Caki2 (cell line): ENCODE measurements at places on chromosomes 6 and 20.

GRCh38 chr6:5274231-5274630, 12.9 kb downstream of the FARS2 start:
- no peak for DNase-seq

DNA sequence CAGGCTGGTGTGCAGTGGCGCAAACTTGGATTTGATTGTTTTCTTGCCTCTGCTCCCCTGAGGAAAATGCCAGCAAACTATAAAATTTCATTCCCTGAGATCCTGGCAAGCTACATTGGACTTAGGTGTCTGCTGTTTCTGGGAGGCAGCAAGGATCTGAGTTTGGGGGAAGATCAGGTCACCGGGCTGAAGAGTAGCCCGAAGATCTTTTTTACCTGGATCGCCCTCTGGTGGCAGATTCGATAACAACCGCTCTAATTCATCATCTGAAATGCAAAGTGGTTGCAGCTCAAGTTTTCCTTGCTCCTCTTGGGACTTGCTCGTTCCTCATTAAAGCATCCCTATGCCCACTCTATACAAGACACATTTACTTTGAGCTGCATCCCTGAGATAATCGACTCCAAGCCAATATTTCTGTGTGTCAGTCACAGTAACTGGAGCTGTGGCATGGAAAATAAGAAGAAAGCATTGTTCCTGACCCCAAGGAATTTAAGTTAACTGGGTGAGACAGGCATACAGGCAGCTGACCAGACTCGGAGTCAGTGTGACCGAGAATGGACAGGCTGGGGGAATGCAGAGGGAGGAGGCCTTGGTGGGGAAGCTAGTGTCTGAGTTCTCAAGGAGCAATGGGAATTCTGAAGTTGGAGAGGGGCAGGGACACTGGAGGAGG, 131.8 kb upstream of the PROKR2 start:
- peak; percentile 21 for DNase-seq

- DNase-seq: no peak
Observed at GRCh38 chr6:140026546-140026945, 652.1 kb upstream of the CITED2 start.

DNA sequence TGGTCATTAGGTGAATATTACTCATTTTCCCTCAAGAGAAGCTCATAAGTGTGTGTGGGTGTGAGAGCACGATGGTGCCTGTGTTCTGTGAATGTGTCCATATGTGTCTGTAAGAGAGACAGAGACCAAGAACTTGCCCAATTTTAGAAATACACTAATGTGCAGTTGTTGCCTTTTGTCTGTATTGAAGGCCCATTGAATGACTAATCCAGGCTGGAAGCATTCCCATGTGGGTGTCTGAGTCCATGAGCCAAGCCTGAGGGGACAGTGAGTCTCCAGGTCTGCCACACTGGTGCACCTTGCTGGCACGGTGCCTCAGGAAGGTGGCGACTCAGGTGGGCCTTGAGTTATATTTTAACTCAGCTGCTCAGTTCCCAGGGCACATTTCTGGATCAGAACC, 25.5 kb upstream of the ASXL1 start:
- peak; percentile 18 for DNase-seq

GRCh38 chr6:130810307-130811030, 16.7 kb upstream of the SMLR1 start:
- no peak for DNase-seq

GRCh38 chr6:52925042-52925441, 15.5 kb upstream of the GSTA3 start:
- DNase-seq: no peak

GRCh38 chr6:167930295-167930694, 67.2 kb upstream of the KIF25 start:
- peak; percentile 73 for DNase-seq

DNA sequence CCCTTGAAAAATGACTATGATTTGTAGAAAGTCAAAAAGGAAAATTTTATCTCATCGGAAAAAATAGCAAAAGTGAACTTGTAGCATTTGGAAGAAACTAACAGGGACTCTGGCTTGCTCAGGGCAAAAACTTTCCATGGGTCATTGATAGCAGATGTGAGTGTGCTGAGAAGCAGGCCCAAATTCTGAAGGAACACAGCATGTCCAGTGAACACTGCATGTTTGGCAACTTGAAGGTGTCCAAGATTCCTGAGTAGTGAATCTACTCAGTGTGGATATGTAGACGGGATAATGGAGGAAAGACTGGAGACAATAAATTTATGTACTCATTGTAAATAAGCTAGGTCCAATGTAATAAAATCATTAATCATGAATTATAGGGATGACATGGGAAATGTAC, 8.2 kb downstream of the SLC17A2 start:
- no peak for DNase-seq

DNA sequence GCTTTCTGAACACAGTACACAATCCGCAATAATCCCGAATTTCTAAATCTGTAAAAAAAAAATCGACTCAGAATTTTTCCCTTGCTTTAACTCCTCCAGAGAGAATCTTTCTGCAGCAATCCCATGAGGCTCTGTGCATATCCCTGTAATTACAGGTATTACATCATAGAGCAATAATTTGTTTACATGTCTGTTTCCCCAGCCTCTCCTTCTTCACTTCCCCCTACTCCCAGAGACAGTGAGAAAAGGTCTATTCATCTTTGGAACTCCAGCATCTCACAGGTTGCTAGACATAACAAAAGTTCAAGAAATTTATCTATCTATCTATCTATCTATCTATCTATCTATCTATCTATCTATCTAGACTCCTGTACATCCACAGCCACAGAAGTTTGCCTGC, 26.0 kb downstream of the KLHL31 start:
- DNase-seq: no peak

DNA sequence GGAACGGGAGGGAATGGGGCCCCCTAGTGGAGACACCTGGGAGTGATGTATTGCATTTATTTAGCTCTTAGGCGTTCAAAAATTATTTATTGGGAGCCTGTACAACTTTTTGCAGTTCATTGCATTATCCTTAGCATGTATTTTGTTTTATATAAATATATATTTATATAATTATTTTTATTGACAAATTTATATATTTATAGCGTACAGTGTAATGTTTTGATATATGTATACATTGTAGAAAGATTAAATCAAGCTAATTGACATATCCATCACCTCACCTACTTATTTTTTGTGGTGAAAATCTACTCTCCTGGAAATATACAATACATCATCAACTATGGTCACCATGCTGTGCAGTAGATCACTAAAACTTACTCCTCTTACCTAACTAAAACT, 975 bp downstream of the SIRT5 start:
- no peak for DNase-seq

- no peak for DNase-seq
Observed at GRCh38 chr20:35059612-35060011, 33.0 kb downstream of the TRPC4AP start.

DNA sequence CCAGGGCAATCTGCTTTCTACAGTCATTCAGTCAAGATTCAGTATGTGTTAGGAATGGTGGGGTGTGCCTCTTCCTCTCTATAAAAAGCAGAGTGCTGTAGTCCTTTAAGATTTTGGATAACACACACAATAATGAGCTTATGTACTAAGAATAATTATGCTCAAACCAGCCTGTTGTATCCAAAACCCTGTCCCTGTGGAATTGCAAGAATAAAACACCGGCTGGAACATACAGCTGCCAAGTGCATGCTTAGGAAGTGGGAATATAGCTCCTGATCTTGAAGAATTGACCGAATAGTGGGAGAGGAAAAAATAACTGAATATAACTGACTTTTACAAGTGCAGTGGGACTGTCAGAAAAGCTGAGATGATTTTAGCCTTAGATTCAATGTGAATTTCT, 979 bp upstream of the MOCS1 start:
- no peak for DNase-seq

GRCh38 chr6:17015144-17015543, 86.7 kb upstream of the STMND1 start:
- DNase-seq: no peak

DNA sequence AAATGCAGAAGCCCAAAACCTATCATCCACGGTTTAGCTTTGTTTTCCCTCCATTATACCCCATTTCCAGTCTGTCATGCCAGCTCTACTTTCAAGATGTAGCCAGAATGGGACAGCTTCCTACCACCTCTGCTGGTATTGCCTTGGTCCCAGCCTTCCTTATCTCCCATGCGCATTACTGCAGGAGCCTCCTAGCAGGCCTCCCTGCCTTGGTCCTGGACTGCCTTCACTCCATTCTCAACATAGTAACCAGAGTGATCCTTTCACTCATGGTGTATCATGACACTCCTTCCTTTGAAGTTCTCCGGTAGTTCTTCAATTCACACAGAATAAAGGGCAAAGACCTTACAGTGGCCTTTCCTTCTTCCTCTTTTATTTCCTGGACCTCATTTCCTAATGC, 15.9 kb downstream of the TPD52L1 start:
- no peak for DNase-seq

GRCh38 chr6:45787384-45787783, 228.3 kb downstream of the CLIC5 start:
- DNase-seq: no peak

GRCh38 chr6:8075185-8075584, 11.0 kb upstream of the BLOC1S5 start:
- no peak for DNase-seq

- DNase-seq: no peak
Observed at GRCh38 chr20:11372876-11373790, 544.6 kb upstream of the BTBD3 start.
